ENCODE measurements at places on chromosomes 2 and 18.

GRCh38 chr2:70132244-70133126 lies 45.2 kb downstream of the PCBP1 start:
- no peak for DNase-seq

DNA sequence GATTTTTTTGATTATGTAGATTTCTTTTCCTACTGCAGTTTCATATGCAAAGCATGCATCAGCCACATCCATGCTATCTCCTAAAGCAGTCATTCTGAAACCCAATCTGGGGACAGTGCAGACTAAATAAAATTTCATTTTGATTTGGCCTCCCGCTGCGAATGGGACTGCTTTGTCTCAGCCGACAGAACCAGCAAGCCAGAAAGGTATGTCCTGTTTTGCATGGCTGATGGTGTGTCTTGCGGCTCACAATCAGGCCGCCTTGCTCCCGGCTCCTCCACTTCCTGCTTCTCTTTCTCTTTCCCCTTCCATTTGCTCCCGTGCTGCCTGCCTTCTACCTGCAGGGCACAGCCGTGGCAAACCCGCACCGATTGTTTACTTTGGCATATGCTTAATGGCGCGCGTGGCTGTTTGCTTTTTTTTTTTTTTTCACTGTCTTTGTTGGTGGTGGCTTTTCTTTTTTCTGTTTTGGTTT lies 419.6 kb upstream of the POU3F3 start:
- DNase-seq = no peak

DNA sequence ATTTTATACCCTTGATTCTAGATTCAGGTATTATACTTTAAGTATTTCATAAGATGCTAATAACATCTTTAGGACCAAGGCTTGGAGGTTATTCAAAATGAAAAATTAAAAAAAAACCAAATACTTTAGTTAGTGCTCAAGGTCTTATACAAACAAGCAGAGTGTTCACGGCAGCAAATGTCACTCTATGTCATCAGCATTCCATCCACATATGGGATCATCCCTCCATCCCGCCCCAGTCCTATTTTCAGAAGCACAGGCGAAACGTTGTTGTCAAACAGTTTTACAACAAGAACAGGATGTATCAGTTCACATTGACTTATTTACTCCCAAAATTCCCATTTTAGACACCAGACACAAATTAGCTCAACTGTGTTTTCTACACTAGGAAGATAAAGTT lies 83.7 kb downstream of the DSEL start:
- DNase-seq = no peak

DNA sequence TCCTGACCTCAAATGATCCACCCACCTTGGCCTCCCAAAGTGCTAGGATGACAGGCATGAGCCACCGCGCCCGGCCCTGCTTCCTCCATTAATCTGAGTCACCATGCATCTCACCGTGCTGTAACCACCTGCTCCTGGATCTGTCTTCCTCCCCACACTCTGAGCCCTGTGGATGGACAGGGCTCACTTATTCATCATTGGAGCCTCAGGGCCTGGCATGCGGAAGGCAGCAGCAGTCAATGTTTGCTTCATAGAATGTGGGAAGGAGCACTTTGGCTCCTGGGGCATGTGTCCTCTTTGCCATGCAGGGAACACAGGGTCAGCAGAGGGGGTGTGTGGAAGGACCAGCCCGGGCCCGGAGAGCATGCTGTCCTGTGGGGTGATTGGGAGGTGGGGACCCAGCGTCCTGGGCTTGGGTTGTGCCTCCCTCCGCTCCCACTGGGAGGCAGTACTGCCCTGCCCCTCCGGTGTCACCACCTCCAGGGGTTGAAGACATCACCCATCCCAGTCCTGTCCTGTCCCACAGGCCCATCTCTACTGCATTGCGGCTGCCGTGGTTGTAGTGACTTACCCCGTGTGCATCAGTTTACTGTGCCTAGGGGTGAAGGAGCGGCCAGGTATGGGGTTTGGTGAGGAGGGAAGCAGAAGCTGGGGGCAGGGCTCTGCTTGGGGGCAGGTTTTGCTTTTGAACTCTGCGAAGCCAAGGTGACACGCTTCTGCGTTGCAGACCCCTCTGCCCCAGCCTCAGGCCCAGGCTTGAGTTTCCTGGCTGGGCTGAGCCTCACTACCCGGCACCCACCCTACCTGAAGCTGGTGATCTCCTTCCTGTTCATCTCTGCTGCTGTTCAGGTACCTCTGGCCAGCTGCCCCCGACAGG lies 11.5 kb downstream of the MFSD2B start:
- DNase-seq = no peak

GRCh38 chr2:176461098-176461808 lies 192.0 kb downstream of the MTX2 start:
- no peak for DNase-seq

DNA sequence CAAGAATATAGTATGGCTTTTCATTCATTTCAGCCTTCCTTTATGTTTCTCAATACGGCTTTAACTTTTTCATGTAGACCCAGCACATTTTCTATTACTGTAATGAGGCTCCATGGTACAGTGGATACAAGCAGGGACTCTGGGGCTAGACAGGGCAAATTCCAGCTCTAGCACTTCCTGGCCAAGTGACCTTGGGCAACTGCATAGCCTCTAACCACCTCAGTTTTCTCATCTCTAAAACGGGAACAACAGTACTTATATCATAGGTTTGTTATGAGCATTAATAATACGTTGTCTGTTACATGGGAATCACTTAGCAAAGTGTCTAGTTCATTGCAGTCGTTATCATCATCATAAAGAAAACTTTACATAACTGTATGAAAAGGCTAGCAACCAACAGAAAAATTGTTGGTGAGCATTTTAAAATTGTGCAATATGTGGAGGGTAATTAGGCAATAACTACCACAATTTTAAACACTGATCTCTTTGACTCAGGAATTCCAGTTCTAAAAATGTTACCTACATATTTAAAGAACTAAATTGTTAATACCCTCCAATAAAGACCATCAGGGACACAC lies 13.7 kb upstream of the RMDN2 start:
- no peak for DNase-seq

DNA sequence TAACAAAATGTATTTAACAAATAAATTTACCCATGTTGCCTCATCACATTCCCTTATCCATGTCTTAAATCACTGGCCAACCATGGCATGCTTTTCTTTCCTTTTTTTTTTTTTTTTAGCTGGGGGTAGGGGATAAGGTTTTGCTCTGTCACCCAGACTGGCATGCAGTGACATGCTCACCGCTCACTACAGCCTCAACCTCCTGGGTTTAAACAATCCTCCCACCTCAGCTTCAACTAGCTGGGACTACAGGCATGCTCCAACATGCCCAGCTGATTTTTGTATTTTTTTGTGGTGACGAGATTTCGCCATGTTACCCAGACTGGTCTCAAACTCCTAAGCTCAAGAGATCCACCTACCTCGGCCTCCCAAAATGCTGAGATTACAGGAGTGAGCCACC lies 266.4 kb downstream of the THSD7B start:
- no peak for DNase-seq

GRCh38 chr2:40412456-40412855 lies 39.4 kb downstream of the SLC8A1 start:
- no peak for DNase-seq

DNA sequence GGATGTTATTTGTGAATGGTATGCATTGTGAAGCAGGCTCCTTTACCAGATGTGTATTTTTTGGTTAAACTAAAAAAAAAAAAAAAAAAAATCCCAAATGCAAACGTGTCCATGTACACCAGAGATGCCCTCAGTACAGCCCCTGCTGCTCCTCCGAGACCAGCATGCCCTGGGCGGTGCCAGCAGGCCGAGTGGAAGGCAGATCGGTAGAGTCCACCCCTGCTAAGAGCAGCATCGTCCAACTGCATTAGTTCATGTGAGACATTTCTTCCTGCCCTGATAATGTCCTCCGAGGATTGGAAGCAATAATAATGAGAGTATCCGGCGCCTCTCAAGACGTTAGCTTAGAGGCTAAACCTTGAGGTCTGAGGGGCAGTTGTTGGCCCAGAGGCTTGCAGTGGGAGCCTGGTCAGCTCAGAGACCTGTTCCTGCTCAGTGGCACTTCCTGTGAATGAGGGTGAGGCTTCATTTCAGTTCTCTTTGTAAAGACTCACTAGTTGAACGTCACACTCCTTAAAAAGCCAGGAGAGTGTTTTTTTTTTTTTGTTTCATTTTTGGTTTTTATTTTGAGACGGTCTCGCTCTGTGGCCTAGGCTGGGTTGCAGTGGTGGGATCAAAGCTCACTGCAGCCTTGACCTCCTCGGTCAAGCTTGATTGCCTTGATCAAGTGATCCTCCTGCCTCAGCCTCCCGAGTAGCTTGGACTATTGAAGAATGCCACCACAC lies 5.6 kb downstream of the SLC66A3 start:
- DNase-seq = no peak

DNA sequence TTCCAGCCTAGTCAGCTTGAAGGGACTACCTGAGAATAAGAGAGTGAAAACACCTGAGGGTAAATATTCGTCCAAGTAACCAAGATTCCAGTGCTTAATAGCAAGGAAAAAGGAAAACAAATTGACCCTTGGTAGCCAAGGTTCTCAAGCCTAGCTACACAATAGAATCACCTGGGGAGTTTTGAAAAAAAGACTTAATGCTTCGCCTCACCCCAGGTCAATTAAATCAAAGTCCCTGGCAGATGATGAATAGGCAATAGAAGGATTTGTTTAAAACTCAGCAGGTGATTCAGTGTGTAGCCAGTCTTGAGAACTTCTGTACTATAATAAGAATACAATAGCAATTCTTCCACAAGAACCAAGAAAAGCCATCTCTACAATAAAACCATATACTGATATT lies 500.2 kb downstream of the XIRP2 start:
- no peak for DNase-seq

DNA sequence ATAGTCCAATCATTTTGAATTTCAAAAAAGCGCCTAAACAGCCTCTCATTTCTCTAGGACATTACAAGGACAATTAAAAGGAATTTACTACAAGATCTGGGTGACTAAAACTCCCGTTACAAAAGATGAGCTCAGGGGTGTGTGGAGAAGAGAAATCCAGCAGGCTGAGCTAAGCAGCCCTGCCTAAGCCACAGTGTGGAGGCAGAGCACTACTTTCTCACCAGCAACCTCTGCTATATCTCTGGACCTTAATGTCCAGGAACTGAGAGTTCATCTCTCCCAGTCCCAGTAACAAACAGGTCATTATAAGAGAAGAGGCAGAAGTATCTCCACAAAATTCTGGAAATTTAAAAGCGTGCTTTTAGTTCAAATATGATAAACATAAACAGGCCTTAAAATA lies 18.9 kb upstream of the ANKRD62 start:
- DNase-seq = no peak

DNA sequence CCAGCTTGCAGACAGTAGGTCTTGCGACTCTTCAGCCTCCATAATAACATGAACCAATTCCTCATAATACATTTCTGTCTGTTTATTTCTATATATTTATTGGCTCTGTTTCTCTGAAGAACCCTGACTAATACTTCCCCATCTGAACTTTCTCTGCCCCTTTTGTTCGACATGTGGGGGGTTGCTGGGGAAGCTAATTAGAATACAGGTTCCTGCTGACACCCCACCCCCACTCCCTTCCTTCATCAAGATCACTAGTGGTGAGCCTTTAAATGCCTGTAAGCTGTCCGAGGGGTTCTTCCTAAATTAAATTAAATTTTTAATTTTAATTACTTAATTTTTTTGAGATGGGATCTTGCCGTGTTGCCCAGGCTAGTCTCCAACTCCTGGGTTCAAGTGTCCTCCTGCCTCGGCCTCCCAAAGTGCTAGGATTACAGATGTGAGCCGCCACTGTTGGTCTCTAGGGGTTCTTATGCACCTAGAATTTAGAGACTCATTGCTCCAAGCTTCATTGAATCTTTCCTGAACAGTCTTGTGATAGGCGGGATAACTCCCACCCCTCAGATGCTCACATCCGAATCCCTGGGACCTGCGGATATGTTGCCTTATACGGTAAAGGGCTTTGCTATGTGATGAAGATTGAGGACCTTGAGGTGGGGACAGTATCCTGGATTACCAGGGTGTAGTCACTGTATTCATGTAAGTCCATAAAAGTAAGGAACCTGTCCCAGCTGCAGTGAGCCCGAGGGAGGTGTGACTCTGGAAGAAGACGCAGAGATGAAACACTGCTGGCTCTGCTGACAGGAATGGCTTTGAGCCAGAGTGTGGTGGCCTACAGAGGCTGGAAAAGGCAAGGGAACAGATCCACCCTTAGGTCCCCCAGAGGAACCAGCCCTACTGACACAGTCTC lies 26.2 kb downstream of the HPCAL1 start:
- DNase-seq = no peak

GRCh38 chr2:100924520-100925451 lies 77.3 kb upstream of the RPL31 start:
- no peak for DNase-seq

- no peak for DNase-seq
These were observed 126.6 kb downstream of the TMEM131 start for GRCh38 chr2:97868986-97869721.

DNA sequence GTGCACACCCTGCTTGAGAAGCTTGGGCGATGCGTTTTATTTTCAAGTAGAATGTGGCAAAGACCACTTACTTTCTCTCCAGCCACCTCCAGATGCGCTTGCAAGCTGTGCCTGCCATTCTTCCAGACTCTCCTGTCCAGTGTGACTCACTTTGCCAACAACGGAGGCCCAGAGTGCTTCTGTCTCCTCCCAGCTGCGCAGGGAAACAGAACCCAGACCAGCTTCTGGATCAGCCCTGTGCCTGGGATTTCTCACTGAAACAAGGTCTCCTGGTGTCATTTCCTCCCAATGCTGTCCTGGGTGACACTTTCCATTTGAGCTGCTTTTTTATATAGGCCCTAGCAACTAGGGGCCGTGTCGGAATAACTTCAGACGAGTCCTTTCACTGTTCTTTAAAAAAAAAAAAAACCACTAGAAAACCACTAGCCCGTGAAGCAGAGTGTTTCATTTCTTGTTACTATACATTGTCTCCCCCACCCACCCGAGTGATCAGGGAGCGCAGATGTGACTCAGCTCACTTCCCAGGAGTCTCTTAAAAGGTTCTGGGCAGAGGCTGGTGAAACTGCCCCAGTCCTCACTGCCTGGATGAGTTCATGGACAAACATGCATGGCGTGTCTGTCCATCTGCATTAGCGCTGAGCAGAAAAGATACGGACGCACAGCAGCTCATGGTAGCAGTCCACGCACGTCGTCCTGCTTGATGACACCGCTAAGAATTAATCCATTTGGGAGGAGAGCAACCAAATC lies 25.3 kb upstream of the RPL31 start:
- DNase-seq = no peak

- no peak for DNase-seq
These were observed 74.8 kb upstream of the PIEZO2 start for GRCh38 chr18:11224153-11224552.

DNA sequence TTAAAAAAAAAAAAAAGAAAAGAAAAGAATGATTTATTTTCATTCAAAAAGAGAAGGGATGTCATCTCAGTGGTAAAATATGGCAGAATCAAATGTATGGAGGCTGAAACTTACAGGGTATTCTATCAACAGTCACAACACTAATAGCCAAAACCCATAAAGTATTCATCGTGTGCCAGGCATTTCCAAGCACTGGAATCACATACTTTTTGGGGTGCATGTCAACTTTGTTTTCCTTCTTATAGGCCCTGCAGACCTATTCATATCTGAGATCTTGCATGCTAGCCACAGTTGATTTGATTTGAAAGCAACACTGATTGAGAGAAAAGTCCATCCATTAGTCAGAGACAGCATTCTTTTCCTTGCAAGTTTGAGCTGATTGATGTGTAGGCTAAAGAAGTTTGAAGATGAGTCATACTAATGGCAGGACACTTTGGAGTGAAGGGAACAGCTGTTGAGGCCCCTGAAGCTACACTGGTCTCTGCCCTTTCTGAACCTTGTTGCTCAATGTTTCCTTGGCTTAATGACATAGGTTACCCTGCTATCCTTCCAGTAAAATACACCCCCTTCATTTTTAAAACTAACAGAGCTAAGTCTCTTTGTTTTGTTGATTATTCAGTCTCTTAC lies 22.0 kb downstream of the KATNAL2 start:
- no peak for DNase-seq

GRCh38 chr2:233409286-233409991 lies 55.1 kb downstream of the DGKD start:
- no peak for DNase-seq
